ENCODE measurements at places on chromosomes 2 and 18.

DNA sequence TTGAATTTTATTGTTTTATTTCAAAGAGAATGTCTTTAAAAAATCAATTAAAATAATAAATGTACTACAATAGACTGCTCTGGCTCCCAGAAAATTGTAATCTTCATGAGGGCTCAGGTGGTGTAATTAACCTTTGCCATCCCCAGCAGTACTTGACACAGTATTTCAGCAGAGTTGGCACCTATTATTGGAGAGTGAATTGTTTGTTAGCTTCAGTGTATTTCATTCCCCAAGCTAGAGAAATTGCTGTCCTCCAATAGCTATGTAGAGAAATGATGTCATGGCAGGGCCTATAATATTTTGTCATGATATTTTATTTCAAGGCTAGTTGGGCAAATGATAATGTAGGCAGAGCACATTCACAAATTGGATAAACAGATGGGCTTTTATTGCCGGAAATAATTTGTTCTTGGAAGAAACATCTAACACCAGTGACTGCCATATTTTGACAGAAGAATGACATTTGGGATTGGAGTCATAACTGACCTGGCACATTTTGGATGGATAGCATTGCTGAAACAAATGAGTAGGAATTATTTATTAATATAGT, 712.0 kb upstream of the NXPH2 start:
- DNase-seq = no peak

- DNase-seq = no peak
These were observed 23.5 kb downstream of the PTGR3 start for GRCh38 chr18:75185460-75185859.

- no peak for DNase-seq
These were observed 626.7 kb upstream of the SALL3 start for GRCh38 chr18:78352910-78353309.

DNA sequence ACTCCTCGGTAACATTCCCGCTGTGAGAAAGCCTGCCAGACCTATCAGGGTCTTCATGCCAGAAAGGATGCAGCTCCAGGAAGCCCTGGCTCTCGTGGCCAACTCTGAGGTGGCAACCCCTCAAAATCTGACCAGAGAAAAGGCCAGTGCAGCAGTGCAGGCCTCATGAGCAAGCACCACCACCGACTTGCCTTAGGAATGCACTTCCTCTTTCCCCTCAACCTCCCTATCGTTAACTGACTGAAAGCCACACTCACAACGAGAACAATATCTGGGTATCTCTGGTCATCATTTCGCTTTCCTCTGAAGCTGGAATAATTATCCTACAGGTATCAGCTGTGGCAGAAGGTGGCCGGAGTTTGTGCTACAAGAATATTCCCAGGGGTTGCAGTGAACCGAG, 101.4 kb upstream of the POU3F3 start:
- DNase-seq = no peak

DNA sequence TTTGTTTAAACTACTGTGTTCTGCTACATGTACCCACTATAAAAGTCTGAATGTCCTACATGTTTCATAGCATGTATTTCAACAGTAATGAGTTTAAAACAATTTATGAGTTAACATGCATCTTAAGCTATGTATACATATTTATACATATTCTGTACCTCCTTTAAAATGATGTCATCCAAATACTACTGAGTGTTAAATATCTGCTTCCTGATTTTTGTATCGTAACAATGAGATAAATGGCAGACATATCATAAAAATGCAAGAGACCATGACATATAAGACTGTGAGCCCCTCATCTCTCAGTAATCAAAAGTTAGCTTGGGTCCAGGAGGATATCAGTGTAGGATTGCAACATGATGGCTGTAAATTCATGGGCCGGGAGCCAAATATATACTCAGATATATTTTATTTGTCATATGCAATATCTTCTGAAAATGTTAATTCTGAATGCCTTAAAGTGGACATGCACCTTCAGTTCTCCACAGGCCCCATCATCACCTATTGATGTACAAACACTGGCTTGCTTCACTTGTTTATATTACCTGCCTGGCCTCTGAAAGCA, 3.6 kb downstream of the COL5A2 start:
- DNase-seq = no peak

- DNase-seq = no peak
These were observed 33.3 kb upstream of the SESTD1 start for GRCh38 chr2:179297927-179298326.

GRCh38 chr2:12131975-12132374, 385.5 kb downstream of the LPIN1 start:
- no peak for DNase-seq

DNA sequence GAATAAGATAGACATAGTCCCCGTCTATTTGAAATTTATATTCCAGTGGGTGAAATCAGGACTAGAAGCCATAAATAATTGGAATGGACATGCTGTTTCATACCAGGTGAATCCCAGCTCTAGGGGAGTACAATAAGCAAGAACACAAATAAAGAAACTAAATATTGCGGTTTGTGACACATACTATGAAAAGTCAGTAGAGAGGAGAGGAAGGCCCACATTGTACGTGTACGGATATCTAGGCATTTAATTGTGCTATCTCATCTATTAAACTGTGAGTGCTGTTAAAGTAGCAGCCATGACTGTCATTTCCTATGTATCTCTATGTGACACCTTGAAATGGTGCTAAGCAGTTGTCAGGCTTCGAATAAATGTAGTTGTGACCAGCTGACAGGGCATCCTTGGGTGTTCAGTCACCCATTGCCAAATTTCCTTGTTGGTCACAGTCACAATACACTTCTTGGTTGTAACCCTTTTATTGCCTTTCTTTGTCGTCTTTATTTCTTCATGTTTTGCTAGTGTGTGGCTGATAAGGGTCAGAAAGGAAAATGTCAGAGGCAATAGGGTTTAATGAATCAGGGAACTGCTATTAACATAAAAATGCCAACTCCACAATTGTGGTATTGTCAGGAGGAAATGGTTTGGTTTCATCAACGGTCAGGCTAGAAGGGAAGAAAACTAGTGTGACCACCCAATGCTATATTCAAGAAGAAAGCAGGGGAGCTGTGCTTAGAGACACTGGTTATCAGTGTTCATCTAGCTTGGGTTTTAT, 31.5 kb downstream of the CPO start:
- no peak for DNase-seq

- no peak for DNase-seq
These were observed 814 bp downstream of the FKBP7 start for GRCh38 chr2:178477443-178478129.

- DNase-seq = no peak
These were observed 37.2 kb downstream of the SOX11 start for GRCh38 chr2:5729416-5729815.

GRCh38 chr2:200471928-200472645, 37.8 kb downstream of the KCTD18 start:
- no peak for DNase-seq
